ENCODE measurements at places on chromosomes 16 and 17.

GRCh38 chr16:58842746-58843145 lies 108.6 kb upstream of the GOT2 start:
- no peak for DNase-seq

- no peak for DNase-seq
Observed at GRCh38 chr16:89920723-89921122, 2.1 kb downstream of the MC1R start.

- DNase-seq: no peak
Observed at GRCh38 chr17:57488856-57489255, 232.5 kb downstream of the MSI2 start.

GRCh38 chr17:73696251-73696650 lies 52.0 kb upstream of the SDK2 start:
- no peak for DNase-seq

DNA sequence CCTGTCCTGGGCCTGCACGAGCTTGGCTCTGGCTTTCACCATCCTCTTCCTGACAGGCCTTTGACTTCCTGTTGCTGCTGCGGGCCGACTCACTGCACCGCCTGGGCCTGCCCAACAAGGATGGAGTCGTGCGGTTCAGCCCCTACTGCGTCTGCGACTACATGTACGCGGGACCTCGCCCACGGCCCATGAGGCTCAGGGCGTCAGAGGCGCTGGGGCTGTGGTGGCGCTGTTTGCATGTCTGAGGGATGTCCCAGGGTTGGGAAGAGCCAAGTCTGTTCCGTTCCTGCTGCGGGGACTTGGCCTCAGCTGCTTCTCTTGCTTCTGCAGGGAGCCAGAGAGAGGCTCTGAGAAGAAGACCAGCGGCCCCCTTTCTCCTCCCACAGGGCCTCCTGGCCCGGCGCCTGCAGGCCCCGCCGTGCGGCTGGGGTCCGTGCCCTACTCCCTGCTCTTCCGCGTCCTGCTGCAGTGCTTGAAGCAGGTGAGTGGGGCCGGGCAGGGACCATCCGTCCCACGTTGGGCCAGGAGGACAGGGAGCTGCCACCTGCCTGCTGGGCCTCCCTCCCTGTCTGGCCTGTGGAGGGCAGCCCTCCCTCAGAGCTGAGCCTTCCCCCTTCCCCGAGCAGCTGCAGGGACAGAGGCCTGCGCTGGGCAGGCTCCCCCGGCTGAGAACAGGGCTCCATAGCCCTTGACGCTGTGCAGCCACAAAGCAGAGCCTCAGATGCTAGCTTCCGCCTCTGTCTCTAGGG lies 23.8 kb downstream of the TSC2 start:
- DNase-seq: no peak

DNA sequence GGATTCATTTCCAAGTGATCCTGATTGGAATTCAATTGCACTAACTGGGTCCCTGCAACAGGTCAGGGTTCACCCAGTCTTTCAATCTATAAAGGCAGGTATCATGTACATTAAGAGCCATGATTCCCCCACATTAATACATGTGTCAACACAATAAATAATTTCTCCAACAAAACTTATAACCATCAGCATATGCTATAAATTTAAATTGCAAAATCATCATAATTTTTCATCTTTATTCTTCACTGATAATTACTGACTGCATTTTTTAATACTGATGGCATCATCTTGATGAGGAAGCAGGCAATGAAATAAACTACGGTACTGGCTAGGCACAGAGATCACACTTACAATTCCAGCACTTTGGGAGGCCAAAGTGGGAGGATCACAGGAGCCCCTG lies 59.4 kb downstream of the ZFHX3 start:
- DNase-seq: no peak

DNA sequence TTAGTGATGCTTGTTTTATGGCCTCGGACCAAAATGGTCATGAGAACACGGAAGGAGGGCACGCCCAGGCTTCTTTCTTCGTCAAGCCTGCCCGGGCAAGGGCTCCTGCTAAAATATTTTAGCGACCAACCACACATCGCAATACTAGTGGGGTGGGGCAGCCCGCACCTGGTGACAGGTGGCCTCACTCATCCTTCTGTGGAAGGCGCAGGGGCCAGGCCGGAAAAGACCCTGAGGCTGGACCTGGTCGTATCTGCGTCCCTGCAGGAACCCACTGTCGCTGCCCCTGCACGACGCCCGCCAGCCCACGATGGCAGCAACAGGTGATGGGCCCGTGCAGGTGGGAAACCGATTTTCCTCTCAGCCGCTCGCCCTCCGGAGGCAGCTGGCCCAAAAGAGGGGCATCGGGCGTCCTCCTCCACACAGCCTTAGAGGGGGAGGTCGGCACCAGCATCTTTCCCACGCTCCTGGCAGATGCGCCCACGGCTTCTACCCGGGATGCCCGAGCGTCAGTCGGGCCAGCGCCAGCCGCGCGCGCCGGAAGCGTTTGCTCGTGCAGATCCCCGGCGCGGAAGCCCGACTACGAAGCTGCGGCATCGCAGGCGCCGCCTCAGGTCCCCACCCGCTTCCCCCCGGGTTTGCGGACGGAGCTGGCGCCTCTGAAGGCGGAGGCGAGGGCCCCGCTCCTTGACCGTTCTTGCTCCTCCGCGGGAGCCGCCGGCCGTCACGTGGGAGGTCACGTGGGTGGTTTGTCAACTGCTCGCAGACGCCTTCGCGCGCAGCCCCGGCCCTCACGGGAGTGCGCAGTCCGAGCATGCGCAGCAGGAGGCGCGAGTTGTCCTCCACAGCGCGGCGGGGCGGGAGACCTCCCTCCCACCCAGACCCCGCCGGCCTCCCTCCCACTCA lies 22.8 kb upstream of the FOXK2 start:
- peak; percentile 88 for DNase-seq

DNA sequence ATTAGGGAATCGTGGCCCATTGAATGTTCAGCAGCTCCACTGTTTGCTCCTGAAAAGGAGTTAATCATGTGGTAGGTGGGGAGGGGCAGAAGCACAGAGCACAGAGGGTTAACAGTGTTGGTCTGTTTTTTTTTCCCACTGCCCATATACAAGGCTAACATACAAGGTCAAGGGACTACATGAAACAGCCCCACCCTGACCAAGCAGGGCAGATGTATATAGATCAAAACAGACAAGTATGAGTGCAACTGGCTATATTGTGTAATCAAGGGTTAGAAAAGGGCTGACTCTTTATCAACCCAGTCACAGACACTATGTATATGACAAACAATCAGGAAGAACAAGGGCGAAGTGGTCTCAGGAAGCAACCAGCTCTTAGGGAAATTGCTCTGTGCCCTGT lies 186.6 kb upstream of the CDH11 start:
- no peak for DNase-seq

GRCh38 chr17:74757502-74757901 lies 9.1 kb downstream of the NHERF1 start:
- no peak for DNase-seq

DNA sequence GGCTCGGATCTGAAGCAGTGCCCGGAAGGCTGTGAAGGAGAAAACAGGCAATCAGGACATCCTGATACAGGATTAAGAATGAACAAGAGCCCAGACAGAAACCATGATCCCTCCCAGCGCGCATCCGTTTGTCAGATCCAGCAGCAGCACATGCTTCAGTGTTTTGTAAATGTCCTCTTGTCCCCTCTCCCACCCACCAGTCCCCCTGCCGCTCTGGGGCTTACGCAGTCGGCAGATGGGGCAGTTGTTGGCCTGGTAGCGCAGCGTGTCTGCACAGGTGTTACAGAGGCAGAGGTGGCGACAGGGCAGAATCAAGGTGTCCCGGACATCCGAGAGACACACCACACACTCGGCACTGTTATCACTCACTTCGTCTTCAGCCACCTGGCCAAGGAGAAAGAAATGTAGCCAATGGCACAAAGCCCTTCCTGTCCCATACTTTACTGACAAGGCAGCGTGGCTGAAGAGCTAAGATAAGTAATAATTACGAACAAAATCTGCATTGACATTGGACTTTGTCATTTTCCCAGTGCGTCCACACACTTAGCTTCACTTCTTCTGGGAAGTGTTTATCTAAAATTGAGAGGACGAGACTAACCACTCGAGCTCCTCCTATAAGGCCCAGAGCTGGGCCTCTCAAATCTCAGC lies 20.7 kb upstream of the FOXJ1 start:
- DNase-seq: no peak

DNA sequence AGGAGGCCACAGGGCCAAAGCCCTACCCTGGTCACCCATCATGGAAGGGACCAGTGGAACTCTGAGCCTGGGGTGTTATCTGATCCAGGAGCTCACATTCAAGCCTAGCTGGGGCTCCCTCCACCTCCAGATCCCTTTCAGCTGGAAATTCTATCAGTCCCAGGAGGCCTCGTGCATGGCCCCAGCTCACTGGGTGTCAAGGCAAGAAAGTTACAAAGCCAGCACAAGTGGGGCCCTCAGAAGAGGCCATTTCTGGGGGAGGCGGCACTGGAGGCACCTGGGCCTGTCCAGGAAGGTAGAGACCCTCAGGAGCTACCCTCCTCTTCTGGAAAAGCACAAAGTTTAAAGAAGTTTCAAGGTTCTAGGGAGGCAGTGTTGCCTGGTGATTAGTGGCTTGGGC lies 4.8 kb downstream of the CA7 start:
- no peak for DNase-seq

DNA sequence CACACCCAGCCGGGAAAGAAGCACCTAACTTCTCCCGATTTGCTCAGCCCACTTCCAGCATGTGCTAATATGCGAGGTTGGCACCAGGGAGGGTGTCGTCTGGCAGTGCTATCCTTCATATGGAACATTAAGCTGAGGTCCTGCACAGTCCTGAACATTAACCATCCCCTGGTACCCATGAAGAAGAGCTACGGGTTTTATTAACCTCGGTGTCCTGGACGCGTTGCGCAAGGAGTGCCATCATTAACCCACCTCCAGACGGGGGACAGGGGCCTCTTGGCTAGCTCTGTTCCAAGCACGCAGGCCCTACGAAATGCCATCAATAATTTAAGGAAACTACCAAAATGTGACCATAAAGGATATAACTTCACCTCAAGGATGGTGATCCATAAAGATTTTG lies 193.5 kb downstream of the MAF start:
- DNase-seq: no peak

GRCh38 chr17:6521586-6521985 lies 34.8 kb downstream of the PITPNM3 start:
- DNase-seq: no peak

DNA sequence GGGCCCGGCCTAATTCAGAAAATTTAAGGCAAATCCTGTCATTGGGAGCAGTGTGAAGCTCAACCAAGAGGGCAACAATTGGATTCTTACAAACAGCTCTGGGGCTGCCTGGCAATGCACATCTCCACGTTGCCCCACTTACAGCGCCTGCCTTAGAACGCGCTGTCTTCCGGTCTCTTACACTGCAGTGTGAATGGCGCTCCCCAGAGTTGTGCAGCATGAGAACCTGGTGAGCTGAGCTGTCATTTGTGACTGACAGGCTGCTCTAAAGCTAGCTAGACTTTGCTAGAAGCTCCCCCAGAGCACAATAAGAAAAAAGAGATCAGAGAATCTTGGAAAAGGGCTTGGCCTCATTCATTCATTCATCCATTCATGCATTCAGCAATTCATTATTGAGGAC lies 64.5 kb upstream of the PLCG2 start:
- no peak for DNase-seq

GRCh38 chr16:28623172-28623711 lies 13.4 kb upstream of the SULT1A1 start:
- peak; percentile 69 for DNase-seq

- no peak for DNase-seq
Observed at GRCh38 chr17:35666967-35667532, 64.4 kb upstream of the RASL10B start.

DNA sequence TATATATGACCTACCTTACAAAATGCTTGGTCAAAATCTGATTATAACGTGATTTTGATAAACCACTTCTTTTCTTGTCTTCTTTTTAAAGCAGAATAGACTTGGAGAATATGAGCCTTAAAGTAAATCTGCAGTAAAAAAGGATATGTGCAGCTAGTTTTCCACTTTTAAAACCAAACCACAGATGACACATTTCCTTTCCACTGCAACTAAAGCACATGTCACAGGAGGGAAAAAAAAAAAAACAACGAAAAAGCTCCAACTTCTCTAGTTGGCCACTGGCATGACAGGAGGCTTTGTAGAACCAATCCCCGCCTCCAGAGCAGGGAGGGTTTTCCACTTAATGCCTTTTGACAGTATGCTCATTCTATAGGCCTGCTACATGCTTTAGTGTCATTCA lies at the start of gene EVI2A:
TSS of gene EVI2A (minus strand) at position 142 of the 400 bp plus-strand sequence. CDS start 2,609 bp downstream, outside the sequence.
- peak; percentile 53 for DNase-seq

DNA sequence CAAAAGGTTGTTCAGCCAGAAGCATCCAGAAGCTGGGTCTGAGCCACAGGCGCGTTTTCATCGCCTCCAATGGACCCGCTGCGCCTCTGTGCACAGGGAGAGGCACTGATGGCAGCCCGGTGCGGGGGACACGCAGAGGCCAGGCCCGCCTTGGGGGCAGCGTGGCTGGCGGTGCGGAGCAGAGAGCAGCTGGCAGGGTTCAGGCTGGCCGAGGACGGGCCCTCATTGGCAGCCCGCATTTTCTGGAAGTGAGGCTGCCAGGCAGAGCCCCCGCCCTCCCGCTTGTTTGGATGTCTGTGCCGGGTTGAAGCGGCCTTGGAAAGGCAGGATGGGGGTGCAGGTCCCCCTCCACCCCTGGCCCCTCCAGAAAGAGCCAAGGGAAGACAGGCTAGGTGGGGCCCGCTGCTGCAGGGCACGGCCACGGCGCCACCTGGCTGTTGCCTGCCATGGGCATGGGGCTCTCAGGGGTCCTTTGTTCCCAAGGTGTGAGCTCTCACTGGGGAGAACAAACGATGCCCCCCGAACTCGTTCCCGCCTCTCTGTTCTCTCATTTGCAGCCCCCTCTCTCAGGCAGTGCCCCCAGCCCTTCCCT lies 18.8 kb downstream of the GSE1 start:
- DNase-seq: no peak

GRCh38 chr17:28663723-28664122 lies 1.7 kb downstream of the SUPT6H start:
- no peak for DNase-seq

DNA sequence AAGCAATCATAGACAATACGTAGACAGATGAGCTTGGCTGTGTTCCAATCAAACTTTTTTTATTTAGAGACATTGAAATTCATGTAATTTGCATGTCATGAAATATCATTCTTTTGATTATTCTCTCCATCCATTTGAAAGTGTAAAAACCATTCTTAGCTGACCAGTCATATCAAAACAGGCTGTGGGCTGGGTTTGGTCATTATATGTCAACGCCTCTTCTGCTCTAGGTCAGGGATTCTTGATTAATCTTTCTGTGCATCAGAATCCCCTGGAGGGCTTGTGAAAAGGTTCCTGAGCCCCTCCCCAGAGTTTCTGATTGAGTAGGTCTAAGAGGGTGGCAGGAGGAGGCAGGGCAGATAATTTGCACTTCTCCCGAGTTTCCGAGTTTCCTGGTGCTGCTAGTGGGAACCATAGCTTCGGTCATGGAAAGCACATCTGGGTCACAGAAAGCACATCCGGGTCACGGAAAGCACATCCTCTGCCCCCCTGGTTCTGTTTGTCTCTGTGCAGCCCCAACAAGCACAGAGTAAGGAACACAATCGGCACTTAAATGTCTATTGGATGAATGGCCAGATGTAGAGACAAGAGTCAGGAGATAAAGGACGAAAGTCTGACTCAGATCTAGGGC lies 16.4 kb downstream of the PIMREG start:
- no peak for DNase-seq

All from stimulated activated CD4-positive, alpha-beta T cell treated with anti-CD3 and anti-CD28 coated beads, Interleukin-4, amount 100 ng/mL, for 4 hours (primary cell).